ENCODE measurements at places on chromosomes 2 and 18.

DNA sequence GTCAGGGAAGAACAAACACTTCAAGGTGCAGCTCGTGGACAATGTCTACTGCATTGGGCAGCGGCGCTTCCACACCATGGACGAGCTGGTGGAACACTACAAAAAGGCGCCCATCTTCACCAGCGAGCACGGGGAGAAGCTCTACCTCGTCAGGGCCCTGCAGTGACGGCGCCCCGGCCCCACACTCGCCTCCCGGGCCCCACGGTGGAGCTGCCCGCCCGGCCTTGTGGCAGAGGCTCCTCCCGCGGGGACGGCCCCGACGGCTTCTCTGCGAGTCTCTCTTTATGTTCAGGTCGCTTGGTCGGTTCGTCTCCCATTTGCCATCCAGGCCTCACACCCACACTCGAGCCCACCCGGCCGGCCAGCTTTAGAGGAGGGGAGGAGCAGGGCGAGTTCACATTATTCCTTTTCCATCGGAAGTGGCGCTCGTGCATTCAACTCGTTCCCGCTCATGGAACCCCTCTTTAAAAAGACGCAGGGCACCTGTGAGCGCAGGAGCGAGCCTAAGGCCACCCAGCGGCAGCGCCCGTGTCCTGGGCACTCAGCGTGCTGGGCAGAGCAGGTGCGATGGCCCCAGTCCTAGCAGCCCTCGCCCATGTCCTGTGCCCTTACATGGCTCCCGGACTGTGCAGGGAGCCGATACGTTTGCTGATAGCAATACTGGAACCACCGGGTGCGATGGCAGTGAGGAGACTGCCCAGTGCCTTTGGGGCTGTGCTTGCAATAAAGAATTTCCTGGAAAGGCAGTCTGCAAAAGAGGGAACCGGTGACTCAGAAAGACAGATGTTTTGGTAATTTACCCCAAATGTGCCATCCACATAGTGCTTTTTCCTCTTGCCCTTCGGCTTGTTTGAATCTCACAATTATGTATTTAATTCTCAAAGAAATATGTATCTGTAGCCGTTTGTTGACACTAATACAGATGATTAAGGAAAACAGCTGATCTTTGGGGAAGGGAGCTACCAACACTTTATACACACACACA, 148.6 kb downstream of the NCK2 start:
- no peak for DNase-seq

DNA sequence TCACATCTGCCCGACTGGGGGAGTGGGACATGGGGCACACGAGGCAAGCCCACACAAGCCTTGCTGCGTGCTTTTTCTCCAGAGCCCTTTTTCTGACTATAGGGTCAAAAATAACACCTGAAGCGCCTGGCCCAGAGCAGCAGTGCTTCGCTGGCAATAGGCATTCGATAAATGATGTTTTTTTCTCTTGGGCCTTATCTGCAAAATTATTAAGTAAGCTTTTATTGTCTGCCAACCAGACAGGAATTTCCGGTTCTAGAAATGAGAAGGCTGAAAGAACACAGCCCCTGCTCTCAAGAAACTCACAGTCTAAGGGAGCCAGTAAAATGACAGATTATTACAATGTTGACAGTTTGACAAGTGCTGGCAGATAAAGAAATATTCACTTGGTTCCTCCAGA, 2.7 kb upstream of the TMBIM1 start:
- DNase-seq, result no peak

GRCh38 chr2:25173719-25174118, 5.3 kb upstream of the POMC start:
- DNase-seq, result no peak

GRCh38 chr2:63189026-63189425, 138.4 kb downstream of the OTX1 start:
- DNase-seq, result no peak

DNA sequence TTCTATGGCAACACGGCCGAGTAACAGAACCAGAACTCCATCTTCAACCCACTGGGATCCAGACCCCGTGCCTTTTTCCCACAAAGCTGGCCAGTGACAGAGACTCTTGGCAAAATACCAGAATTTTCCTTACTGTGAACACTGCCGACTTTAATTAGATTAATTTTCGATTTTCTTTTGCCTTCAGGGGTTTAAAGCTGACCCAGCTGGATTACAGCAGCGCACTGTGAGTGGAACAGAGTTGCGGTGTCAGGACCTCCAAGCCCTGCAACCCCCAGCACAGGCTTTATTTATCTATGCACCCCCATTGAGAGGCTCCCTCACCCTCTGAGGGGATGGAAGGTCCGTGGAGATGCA, 36.4 kb downstream of the CTIF start:
- DNase-seq, result no peak

GRCh38 chr2:203688798-203689197, 17.6 kb upstream of the CD28 start:
- no peak for DNase-seq

DNA sequence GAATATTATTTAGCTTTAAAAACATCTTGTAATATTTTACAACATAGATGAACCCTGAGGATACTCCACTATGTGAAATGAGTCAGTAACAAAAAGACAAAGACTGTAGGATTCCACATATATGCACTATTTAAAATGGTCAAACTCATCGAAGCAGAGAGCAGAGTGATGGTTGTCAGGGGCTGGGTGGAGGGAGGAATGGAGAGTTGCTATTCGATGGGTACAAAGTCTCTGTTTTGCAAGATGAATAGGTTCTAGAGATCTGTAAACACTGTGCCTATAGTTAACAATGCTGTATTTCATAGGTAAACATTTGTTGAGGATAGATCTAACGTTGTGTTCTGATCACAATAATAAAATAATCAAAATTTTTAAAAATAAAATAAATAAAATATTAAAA, 1675.9 kb upstream of the CELF4 start:
- no peak for DNase-seq

All from cerebellum (tissue), 4 donors.